Left ventricle myocardium superior (tissue), 1 donor: ENCODE measurements at places on chromosomes 3 and 15. TPM values are rescaled to one million over a fixed set of nuclear protein-coding genes. Genes with fewer than 3 reads are reported as not detected.

Gene MUC20
- 3.6 TPM for total RNA-seq

Gene MESP2
- total RNA-seq = 0.20 TPM

DNA sequence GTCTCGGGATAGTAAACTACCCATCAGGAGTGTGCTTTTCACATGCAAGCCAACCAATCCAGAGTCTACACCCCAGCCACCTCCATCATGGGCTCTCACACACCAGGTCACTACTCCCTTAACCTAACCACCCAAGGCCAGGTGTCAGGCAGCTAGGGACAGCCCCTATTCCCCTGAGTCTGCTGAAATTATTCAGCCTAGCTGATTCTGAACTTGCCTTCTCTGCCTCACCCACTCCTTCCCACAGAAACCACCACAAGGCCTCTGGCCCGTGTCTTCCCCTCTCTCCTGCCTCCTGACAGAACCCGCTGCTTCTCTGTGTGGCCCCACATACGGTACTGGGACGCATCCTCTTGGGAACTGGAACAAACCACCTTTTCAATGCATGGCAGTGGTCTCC lies 82.1 kb downstream of the PCSK6 start:
- DNase-seq = no peak

DNA sequence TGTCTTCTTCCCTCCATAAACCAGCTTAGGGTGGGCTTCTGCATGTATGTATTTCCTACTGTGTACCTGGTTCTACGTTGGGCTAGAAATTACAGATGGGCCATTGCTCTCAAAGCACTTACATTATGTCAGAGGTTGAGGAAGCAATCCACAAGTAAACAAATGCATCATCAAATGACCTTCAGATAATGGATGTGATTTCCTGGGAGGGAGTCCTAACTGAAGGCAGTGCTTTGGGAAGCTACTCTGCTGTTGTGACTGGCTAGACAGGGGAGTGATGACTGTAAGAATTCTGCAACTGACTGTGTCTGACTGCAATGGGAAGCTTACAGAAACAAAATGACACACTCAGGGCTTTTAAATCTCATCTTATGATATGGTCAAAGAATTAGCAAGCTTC lies 71.0 kb upstream of the PRR23E start:
- DNase-seq = no peak

Gene ZMYND10
- 0.07 TPM for total RNA-seq

DNA sequence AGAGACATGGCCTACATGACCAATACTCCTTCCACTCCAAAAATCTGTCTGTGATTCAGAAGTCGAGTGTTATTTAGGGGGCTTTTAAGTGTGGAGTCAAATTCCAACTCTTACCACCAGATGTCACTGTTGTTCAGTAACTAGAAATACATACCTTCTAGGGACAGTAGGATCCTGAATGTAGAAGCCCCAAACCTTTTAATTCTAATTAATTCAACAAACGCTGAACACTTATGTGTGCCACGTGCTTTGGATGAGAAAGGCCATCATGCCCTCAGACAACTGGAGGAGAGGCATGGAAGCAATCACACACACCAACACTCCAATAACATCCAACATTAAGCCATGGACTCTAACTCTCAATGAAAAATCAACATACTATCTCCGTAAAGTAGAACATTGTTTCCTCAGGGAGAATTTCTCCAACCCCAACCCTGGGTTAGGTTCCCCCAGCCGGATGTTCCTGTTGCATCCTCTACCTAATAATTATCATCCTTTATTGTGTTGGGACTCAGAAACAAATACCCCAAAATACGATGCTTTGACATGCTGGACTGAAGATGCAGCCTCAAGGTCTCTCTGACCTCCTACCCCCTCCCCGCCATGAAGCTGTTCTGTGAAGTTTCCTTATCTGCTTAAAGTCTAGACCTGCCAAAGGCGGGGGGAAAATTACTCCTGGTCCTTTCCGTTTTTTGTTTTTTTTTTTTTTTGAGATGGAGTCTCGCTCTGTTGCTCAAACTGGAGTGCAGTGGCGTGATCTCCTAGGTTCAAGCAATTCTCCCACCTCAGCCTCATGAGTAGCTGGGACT lies 8.0 kb upstream of the CCDC13 start:
- no peak for DNase-seq

DNA sequence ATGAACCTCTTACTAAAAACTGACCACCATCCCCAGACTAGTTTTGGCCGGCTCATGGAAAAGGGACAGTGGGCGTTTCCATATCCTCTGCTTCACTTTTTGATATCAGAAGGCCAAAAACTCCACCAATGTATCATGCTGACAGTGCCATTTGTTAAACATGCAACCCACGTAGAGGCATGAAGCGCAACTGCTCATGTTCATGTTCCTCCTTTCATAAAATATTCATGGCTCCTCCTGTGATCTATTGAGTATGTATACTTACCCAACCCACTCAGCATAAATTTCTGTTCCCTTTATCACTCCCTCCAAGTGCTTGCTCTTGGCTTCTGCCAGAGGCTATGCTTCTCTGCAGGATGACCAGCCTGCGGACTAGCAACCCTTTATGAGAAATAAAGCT lies 58.7 kb upstream of the TGFBR2 start:
- DNase-seq = no peak

Gene GOLGA8T
- total RNA-seq = 0.27 TPM

DNA sequence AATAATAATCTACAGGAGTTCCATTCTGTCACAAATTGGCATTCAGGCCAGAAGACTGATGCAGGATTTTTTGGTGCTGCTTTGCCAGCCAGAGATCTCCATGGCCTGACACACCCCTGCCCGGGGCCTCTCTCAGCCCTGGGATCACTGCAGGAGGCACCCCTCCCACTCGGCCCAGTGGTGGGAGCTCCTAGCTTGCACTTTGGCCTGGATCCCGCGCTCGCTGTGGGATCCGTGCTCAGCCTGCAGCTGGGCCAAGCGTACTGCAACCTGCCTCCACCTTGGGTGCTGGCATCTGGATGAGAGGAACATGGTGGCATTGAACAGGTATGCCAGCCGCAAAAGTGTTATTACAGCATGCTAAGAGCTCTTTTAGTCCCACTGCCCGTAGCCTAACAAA lies 656.7 kb upstream of the CCDC54 start:
- DNase-seq = no peak

GRCh38 chr3:144777906-144778305 lies 806.3 kb downstream of the DIPK2A start:
- no peak for DNase-seq

Gene IGSF11
- total RNA-seq = 1.6 TPM

GRCh38 chr15:71562251-71562650 lies 248.1 kb upstream of the NR2E3 start:
- no peak for DNase-seq

GRCh38 chr3:170418422-170419398 lies at the start of gene CLDN11:
CLDN11 (plus strand) TSS chr3:170418868; CDS start chr3:170419067, 199 bp downstream.
- peak; percentile 67 for DNase-seq

DNA sequence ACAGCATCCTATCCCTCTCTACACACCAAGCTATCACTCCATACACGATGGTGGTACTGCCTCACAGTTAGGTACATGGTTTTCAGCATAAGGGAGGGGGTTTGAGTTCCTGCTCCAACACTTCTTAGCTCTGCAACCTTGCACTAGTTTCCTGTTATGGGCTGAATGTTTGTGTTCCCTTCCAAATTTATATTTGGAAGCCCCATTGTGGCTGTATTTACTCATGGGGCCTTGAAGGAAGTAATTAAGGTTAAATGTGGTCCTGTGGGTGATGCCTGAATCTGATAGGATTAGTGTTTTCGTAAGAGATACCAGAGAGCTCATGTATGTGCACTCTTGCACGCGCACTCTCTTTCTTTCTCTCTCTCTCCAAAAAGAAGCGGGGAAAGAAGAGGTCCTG lies 259.4 kb downstream of the RORA start:
- no peak for DNase-seq

- DNase-seq = no peak
Observed at GRCh38 chr3:197305854-197306253, 7.4 kb upstream of the DLG1 start.

DNA sequence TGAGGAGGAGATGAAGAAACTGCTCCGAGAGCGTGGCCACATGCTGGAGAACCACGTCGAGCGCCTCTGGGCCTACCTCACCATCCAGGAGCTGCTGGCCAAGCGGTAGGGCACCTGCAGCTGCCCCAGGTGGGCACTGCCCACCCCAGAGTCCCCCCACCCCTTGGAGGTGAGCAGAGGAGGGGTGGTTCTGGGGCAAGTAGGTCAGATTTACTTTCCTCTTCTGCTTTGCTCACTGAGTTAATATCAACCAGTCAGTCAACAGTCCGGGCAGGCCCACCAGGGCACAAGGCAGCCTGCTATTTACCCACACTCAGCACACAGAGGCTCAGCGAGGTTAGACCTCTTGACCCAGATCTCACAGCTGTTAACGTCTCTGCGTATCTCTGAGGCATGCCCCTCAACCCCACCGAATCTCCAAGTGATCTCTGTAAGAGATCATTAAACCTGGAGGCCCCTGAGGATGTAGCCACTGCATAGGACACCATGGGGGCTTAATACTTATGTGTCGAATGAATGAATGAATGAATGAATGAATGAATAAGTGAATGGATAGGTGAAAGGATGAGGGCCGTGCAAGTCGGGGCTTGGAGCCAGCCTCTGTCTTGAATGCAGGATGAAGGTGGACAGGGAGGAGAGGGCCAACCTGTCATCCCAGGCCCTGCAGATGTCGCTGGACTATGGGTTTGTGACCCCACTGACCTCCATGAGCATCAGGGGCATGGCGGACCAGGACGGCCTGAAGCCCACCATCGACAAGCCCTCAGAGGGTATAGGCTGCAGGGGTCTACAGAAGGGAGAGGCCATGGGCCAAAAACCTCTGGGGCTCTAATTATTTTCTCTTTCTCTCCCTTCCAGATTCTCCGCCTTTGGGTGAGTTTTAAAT lies 8.0 kb upstream of the ITIH3 start:
- no peak for DNase-seq

GRCh38 chr3:192039593-192039992 lies 578.6 kb downstream of the PYDC2 start:
- no peak for DNase-seq

Gene CCRL2
- 1.4 TPM for total RNA-seq

GRCh38 chr3:122481390-122481789 lies 33.3 kb downstream of the KPNA1 start:
- DNase-seq = no peak

Gene SNTN
- total RNA-seq = not detected

Gene HYAL1
- 70.0 TPM for total RNA-seq

Gene PLA2G4E
- total RNA-seq = not detected

Gene GOLGA6D
- total RNA-seq = not detected

Gene RNF111
- total RNA-seq = 23.1 TPM

- DNase-seq = no peak
Observed at GRCh38 chr3:112568642-112569041, 6.8 kb downstream of the SLC35A5 start.

DNA sequence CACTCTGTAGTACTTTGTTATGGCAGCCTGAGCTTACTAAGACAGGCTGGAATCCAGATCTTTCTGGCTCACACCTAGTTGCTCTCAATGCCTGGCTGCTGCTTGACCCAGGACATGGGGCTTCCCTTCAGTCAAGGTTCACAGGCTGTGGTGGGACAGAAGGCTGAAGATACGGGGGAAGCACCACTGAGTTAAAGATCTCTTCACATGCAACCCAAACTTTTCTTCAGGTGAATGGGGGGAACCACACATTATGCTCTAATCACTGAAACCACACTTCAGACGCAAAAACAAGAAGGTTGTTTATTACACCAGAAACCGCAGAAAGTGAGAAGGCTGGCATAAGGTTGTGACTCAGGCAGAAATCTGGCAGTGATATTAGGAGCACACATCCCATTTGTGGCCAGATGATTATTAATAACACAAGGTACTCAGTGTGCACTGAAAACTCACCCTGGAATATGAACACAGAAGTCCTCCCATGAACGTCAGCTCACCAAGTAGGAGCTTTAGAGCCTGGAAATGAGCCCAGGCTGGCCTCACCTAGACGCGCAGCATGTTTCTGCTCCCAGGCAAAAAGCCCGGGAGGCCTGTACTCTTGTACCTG lies 230.5 kb upstream of the CHRNA7 start:
- DNase-seq = peak; percentile 60

GRCh38 chr3:149603126-149604074 lies 54.4 kb downstream of the WWTR1 start:
- DNase-seq = no peak

Gene GP9
- not detected for total RNA-seq

GRCh38 chr3:184176377-184177330 lies 2.0 kb downstream of the AP2M1 start:
- peak; percentile 76 for DNase-seq

DNA sequence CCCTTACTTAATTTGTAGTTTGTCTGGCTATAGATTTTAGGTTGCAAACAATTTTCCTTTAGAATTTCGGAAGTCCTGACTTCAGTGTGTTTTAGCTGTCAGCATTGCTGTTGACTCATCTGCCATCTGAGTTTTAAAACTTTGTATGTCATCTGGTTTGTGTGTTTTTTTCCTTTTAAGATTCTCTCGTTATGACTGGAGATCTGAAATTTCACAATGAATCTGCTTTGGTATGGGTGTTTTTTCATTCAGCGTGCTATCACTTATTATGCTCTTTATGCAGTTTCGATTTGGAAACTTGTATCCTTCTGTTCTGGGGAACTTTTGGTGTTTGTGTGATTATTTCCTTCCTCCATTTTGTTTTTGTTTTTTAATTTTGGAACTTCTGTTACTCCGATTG lies 53.7 kb upstream of the ZNF280D start:
- no peak for DNase-seq

DNA sequence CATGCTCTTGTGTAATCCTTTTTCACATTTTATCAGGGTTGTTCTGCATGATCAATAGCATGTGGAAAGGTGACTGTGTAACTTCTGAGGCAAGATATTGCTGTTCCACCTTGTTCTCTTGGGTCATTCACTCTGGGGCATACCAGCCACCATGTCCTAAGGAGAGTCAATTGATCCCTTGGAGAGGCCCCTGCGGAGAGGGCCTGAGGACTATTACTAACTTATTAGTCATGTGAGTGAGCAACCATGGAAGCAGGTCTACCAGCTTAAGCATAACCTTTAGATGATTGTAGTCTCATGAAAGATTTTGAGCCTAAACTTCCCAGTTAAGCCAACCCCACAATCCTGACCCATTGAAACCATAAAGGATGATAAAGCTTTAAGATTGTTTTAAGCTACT lies 22.0 kb upstream of the COL6A5 start:
- DNase-seq = no peak

DNA sequence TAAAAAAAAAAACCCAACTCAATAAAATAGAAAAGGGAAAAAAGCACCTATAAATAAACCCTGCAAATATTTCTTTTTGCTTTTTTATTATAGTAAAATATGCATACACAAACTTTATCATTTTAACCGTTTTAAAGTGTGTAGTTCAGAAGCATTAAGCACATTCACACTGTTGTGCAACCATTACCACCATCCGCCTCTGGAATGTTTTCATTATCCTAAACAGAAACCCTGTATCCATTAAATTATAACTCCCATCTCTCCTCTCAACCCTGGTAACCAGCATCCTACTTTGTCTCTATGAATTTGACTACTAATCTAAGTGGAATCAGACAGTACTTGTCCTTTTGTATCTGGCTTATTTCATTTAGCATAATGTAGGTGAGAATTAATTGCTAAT lies 15.0 kb downstream of the CDCP1 start:
- DNase-seq = no peak
